Aorta (tissue), 5 donors: ENCODE measurements at places on chromosomes 12 and 14. TPM values are rescaled to one million over a fixed set of nuclear protein-coding genes. Genes with fewer than 3 reads are reported as not detected.

GRCh38 chr12:48016373-48017020 lies 12.2 kb upstream of the COL2A1 start:
- no peak for DNase-seq

GRCh38 chr14:75217508-75218206 lies 41.2 kb upstream of the TMED10 start:
- DNase-seq: no peak

GRCh38 chr12:977156-977555 lies 13.9 kb upstream of the ERC1 start:
- DNase-seq: no peak

DNA sequence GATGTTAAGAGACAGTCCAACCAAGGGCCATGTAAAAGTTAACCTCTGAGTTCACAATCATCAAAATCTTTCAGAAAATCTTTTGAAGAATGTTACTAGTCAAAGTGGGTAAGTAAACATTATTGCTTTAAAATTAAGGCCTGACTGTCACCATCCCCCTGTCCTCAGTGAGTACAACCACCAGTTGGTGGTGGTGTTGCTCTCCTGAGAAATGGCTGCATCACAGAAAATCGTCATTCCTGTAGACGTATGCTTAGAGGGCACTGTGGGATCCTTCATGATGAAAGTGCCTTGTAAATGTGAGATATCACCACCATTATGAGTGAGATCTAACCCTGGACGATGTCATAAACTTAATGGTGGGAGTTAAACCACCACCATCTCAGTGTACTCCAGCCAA lies 451.2 kb downstream of the RPS29 start:
- no peak for DNase-seq

GRCh38 chr14:87992346-87992717 lies 650 bp downstream of the GALC start:
- no peak for DNase-seq

- DNase-seq: no peak
Measured at GRCh38 chr12:119775246-119775895, 101.7 kb downstream of the CIT start.

- DNase-seq: no peak
Measured at GRCh38 chr12:66380769-66381535, 78.7 kb downstream of the HELB start.

The SLC38A4 gene
- not detected for polyA plus RNA-seq

The GALNT16 gene
- polyA plus RNA-seq: 10.7 TPM
